HuH-7 (cell line): ENCODE measurements at places on chromosomes 7 and 10.

- DNase-seq: no peak
Observed at GRCh38 chr10:35208949-35209613, 82.4 kb downstream of the CREM start.

DNA sequence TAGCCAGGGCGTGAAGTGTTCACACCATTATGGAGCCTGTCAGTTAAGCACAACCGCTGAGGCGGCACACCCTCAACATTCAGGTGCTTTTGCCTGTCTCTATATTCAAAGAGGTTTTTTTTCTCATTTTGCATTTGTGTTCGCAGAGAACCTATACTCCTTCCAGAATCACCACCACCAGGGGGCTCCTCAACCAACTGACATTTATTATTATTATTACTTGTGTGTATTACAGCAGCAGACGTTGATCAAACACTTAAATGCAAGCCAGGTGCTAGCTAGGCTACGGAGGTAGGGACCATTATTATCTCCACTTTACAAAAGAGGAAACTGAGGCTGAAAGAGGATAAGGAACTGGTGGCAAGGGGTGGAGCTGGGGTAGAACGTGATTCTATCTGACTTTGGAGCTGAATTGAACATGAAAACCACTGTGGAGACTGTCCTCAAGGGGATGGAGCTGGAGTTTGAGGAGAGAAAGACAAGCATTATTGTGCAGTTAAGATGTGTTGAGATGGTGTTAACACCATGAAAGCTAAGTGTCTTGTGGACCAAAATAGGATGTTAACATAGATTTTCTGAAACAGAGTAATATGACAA, 133.8 kb upstream of the PLXNA4 start:
- peak; percentile 29 for DNase-seq

DNA sequence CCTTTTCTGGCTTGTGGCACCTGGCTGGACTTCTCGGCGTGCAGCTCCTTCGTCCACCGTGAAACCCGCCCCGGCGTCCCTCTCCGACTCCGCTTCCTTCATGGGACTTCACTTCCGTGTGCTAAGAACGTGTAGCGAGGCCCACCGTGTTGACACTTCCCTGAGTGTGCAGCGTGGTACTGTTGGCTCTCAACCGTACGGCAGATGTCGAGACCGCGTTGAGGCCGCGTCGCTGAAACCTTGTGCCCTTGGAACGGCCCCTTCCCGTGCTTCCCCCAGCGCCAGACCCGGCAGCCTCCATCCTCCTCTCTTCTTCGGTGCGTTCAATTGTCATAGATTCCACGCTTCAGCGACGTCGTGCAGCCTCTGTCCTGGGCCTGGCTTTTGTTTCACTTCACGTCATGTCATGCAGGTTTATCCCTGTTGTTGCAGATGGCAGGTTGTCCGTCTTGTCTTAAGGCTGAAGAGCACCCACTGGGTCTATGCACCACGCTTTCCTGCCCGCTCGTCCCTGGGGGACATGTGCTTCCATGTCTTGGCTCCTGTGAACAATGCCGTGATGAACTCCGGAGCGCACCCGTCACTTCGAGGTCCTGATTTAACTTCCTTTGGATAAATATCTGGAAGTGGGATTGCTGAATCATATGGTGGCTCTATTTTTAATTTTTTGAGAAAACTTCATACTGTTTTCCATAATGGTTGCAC, 465.3 kb downstream of the DNAJB6 start:
- no peak for DNase-seq

GRCh38 chr10:48905311-48905710, 34.3 kb downstream of the LRRC18 start:
- DNase-seq: no peak

DNA sequence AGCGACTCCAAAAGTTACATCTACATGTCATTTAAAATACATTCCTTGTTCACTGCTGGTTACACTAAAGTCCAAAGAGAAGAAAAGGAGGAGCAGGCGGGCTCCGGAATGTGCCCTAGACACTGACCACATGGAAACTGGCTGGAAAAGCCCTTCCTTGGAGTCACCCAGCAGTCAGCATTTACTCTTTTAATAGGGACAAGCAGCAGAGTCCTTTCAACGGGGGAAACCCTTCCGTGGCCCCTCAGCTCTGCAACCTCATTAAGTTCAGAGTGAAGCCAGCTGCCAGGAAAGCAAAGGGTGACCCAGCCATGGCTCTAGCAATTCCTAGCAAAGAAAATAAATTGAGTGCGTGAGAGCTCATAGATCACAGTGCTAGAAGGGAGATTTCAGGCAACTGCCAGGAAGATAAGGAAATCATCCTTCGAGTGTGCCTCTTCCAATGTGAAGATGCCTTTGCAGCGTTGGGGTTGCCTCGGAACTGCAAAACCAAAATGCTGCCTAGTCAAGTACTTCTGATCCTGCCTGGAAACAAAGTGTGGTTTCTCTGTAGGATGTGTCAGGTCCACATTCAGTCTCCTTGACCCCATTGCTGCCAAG, 101.6 kb downstream of the SORBS1 start:
- DNase-seq: no peak

DNA sequence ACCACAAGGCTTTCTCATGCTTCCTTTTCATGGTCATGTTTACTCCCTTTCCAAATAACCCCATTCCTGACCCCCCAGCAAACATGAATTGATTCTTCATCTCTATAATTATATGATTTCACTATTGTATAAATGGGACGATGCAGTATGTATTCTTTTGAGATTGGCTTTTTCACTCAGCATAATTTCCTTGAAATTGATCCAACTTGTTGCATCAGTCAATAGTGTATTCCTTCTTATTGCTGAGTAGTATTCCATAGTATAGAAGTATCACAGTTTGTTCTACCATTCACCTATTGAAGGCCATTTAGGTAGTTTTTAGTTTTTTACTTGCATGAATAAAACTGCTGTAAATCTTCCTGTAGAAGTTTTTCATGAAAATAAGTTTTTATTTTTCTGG, 264.7 kb downstream of the BAMBI start:
- no peak for DNase-seq
